ENCODE measurements at places on chromosomes 6 and 20.
A peak's percentile ranks its signal among the peaks of the same experiment; 100 is the strongest.

DNA sequence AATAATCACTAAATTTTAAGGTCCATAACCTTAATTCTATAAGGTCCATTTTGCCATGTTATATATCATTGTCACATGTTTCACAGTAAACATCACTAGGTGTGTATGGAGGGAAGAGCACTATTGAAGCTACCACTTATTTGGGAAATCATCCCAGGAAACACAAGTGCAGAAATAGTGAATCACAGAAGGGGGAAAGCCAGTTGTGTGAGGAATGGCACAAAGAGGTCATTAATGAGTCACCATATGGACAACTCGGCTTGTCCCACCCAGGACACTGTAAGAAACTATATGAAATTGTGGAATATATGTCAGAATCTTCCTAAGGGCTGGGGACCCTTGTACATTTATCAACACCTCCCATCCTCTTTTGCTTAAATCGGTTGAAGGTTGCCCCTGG lies 13.7 kb downstream of the BTN3A1 start:
- no peak for DNase-seq

GRCh38 chr20:57207251-57207650 lies 59.2 kb downstream of the BMP7 start:
- DNase-seq: no peak

DNA sequence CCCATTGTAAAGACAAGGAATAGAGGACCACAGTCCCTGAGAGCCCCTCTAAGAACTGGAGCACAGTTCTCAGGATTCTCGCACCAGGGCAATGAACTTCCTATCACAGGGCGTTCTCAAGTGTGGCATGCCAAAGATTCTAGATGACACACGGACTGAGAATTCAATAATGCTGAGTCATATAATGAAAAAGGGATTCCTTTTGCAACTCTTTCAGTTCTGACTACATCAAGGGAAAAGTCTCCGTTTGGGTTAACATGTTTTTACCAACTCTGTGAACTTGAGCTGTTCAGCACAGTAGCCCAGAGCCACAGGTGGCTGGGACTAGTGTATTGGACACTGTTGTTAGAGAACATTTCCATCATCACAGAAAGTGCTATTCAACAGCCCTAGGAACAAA lies 3.4 kb downstream of the MED20 start:
- DNase-seq: peak; percentile 79

GRCh38 chr20:208942-209566 lies 18.0 kb upstream of the DEFB129 start:
- peak; percentile 46 for DNase-seq

DNA sequence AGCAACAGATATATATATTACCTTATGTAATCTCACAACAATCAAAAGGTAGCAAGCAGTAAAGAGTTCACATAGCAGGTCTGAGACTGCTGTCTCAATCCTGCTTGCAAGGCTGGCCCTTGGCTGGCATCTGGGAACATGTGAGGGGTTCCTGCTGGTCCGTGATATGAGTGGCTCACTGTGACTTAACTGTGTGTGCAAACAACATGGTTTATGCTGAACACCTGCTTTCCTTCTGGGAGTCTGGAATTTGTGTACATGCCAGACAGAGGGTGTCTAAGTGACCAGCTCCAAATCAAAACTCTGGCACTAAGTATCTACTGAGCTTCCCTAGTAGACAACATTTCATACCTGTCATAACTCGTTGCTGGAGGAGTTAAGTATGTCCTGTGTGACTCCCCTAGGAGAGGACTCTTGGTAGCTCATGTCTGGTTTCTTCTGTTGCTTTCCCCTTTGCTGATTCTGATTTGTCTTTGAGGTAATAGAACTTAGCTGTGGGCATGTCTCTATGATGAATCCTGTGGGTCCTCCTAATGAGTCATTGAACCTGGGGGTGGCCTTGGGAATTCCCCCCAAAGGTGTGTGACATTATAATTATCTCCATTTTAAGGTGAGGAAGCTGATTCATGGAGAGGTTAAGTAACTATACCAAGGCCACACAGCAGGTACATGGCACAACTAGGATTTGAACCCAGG lies 131.6 kb upstream of the NEDD9 start:
- DNase-seq: no peak

GRCh38 chr6:13216236-13217014 lies 111.9 kb downstream of the TBC1D7 start:
- no peak for DNase-seq

DNA sequence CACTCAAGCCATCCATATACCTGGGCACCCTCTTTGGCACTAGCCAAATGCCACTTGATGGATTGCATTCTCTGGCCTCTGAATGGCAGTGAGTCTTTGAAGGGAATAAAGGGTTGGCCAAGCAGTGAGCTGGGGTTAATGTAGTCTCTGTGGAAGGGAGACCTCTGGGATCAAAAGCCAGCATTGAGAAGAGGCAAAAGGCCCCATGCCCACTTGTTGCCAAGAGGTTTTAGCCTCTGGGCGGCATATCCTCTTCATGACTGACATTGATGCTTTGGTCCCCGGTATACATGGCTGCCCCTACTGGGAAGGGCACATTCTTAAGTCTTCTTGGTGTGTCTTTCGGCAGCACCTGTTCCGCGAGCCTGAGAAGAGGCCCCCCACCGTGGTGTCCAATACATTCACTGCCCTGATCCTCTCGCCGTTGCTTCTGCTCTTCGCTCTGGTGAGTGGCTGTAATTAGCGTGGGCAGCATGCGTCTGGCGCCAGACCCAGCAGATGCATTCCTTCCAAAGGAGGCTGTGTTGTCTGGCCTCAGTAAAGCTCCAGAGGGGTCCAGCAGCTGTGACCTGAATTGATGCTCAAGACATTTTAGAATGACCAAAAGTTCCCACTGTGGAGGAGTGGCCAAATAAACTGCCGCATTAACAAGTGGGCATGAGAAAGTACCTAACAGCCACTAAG lies 29.5 kb downstream of the GHRH start:
- no peak for DNase-seq

GRCh38 chr6:31884528-31885035 lies 5.8 kb upstream of the SLC44A4 start:
- DNase-seq: no peak

DNA sequence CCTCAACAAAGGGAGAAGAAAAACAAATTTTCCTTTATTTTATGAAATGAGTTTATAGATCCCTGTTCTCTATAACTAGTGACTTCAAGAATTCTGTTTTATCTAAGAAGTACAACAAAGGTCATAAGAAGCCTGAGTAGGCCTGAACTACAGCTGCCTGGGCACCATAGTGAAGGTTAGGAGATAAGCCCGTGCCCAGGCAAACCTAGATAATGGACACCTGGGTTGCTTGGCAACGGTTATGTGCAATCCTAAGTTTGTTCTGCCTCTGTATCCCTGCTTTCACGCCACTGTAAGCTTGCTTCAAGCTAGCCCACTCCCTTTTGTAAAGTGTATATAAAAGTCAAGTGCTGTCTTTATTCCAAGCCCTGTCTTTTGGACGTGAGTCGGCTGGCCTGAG lies 23.2 kb downstream of the SCGN start:
- no peak for DNase-seq

GRCh38 chr20:4151991-4152695 lies 136.8 kb upstream of the RNF24 start:
- no peak for DNase-seq

GRCh38 chr6:150267686-150268561 lies 100.9 kb upstream of the IYD start:
- peak; percentile 82 for DNase-seq

- DNase-seq: no peak
Observed at GRCh38 chr6:113556775-113557174, 300.4 kb upstream of the MARCKS start.

DNA sequence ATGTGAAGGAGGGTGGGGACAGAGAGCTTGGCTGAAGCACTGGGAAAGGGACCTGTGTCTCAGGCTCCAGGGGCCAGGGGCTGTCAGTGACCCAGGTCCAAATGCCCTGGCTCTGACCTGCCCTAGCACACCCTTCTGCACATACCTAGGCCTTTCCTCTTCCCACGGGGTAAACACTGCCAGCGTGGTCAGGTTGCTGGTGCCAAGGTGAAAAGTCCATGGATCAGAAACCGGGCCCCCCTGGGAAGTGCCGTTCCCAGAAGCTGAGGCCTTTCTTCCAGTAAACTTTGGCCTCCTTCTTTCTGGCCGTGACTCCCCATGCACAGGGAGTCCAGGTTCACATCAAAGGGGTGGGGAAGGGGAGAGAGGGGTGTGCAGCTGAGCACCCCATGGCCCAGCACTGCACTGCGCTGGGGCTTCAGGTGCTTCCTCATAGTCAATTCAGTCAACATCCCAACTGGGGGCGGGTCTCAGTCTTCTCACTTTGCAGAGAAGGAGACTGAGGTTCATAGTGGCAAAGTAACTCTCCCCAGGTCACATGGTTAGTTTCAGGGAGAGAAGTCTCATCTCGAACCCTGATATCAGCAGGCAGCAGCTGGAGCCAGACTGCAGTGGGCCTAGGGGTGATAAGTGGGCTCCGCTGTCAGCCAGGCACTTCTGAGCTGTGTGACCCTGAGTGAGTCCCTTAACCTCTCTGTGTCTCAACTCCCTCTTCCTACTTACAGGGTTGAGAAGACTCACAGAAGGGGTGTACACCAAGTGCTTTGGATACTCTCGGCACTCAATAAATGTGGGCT lies 17.0 kb downstream of the PCK1 start:
- DNase-seq: no peak

- DNase-seq: no peak
Observed at GRCh38 chr6:27059621-27060425, 187.7 kb upstream of the PRSS16 start.

- DNase-seq: no peak
Observed at GRCh38 chr6:150281767-150282166, 87.0 kb upstream of the IYD start.

DNA sequence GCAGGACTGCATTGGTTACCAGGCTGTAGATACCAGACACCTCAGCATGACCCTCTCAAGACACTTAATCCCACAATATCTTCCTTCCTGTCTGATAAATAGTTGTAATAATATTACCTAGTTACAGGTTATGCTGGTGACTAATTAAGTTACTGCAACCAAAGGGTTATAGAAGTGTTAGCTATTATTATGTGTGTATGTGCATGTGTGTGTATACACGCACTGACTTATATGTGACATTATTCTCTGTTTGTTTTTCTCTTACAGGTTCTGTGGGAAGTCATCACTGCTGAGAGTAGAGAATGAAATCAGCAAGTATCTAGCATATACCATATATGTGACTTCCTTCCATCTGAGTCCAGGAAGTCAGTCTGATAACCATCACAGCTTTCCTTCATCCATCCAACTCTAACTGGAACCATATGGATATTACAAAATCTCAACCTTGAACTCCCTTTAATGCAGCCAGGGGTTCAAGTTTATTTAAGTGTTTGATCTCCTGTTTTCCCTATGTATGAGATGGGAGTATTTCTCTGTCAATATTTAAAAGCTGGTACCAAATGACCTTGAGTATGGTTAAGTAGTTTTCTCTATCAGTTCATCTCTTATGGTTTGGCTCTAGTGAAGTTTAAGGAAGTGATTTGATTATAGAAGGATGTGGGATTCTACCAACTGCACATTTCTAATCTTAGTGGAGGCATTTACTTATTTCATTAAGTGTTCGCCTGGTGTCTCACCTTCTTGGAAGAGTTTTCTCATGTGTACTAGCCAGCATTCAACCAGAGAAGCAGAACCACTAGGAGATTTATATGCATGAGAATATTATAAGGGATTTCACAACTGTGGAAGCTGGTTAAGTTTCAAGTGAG lies 313.2 kb downstream of the HIVEP2 start:
- no peak for DNase-seq

- no peak for DNase-seq
Observed at GRCh38 chr20:23826541-23827021, at the start of gene CST2. Gene CST2 (minus strand): TSS chr20:23826729. CDS start chr20:23826660, 69 bp downstream.

- no peak for DNase-seq
Observed at GRCh38 chr20:31869942-31870725, at the start of the genes DUSP15 and TTLL9. Gene DUSP15 (minus strand): TSS chr20:31870527. CDS start chr20:31870337, 190 bp downstream. Gene TTLL9 (plus strand): TSS chr20:31870634. CDS start chr20:31871127, 493 bp downstream.
